Activated CD8-positive, alpha-beta T cell treated with anti-CD3 and anti-CD28 coated beads, Interleukin-2, amount 10 ng/mL, durations not matched to agents 7 days and 5 days (primary cell): ENCODE measurements at places on chromosomes 16 and 17. TPM values are rescaled to one million over a fixed set of nuclear protein-coding genes. Genes with fewer than 3 reads are reported as not detected.

Gene FADS6
- total RNA-seq, result not detected

Gene MT4
- total RNA-seq, result not detected

Gene CACNB1
- total RNA-seq, result 22.1 TPM

Gene SDK2
- total RNA-seq, result 18.4 TPM

Gene TNRC6C
- 33.3 TPM for total RNA-seq

Gene MT1M
- not detected for total RNA-seq

Gene NLRC3
- 92.6 TPM for total RNA-seq

Gene PRR15L
- total RNA-seq, result not detected

DNA sequence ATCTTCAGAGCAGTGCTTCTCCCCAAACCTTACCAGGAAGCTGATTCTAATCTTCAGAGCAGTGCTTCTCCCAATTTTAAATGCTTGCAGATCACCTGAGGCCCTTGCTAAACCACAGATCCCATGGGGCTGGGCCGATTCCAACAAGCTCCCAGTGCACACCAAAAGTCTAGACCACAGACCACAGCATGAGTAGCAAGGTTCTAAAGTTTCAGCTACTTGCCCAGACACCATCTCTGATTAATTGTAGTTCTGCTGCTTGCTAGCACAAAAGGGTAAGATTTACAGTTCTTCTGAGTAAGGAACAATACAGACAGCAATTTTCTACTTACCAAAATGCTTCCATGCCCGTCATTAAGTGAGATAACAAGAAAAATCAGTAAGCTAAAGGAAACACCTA, 12.2 kb downstream of the CLEC3A start:
- H3K4me1 ChIP-seq, result peaks cover 6% of the 10 kb centered on the region
- H3K4me3 ChIP-seq, result no peak overlapping the region
- no peak overlapping the region for H3K27ac ChIP-seq
- DNase-seq, result no peak

- H3K36me3 ChIP-seq, result no peaks in the 10 kb centered on the region
- H3K27ac ChIP-seq, result no peak overlapping the region
- DNase-seq, result no peak
- H3K27me3 ChIP-seq, result no peaks in the 10 kb centered on the region
- H3K4me3 ChIP-seq, result no peak overlapping the region
Observed at GRCh38 chr17:33689725-33690124, 396.6 kb upstream of the ASIC2 start.

GRCh38 chr17:73362697-73363096, 50.9 kb upstream of the CDC42EP4 start:
- no peak for DNase-seq
- H3K4me1 ChIP-seq, result no peaks in the 10 kb centered on the region
- no peaks in the 10 kb centered on the region for H3K27me3 ChIP-seq
- H3K27ac ChIP-seq, result no peak overlapping the region
- no peak overlapping the region for H3K4me3 ChIP-seq

DNA sequence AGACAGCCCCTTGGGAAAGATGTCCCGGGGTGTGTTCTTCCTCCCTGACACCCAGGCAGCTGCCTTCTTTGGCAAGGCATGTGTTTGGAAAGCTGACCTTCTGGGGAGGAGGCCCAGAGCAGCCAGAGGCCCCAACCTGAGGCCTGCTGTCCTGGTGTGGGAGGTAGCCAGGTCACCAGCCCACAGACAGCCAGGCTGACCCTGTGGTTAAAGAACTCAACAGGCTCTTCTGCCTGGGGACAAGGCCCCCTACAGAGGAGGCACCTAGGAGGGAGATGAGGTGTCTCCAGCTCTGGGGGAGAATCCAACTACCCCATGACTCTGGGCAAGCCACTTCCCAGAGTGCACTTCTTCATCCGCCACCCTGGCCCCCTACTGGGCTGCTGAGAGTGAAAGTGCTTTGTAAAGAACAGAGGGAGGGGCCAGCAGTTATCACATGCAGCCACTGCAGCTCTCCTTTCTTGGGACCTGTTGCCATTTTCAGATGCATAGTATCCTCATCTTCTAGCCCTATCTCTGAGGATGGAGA, 13.1 kb upstream of the SREBF1 start:
- H3K4me3 ChIP-seq, result peak overlapping the region; percentile 50
- H3K4me1 ChIP-seq, result peaks cover 84% of the 10 kb centered on the region
- no peaks in the 10 kb centered on the region for H3K27me3 ChIP-seq
- H3K36me3 ChIP-seq, result peaks cover 24% of the 10 kb centered on the region
- DNase-seq, result peak; percentile 91
- peak overlapping the region; percentile 92 for H3K27ac ChIP-seq

- no peak overlapping the region for H3K27ac ChIP-seq
- no peaks in the 10 kb centered on the region for H3K36me3 ChIP-seq
- DNase-seq, result no peak
- H3K27me3 ChIP-seq, result no peaks in the 10 kb centered on the region
Observed at GRCh38 chr17:28204751-28205150, 114.2 kb upstream of the TMEM97 start.

DNA sequence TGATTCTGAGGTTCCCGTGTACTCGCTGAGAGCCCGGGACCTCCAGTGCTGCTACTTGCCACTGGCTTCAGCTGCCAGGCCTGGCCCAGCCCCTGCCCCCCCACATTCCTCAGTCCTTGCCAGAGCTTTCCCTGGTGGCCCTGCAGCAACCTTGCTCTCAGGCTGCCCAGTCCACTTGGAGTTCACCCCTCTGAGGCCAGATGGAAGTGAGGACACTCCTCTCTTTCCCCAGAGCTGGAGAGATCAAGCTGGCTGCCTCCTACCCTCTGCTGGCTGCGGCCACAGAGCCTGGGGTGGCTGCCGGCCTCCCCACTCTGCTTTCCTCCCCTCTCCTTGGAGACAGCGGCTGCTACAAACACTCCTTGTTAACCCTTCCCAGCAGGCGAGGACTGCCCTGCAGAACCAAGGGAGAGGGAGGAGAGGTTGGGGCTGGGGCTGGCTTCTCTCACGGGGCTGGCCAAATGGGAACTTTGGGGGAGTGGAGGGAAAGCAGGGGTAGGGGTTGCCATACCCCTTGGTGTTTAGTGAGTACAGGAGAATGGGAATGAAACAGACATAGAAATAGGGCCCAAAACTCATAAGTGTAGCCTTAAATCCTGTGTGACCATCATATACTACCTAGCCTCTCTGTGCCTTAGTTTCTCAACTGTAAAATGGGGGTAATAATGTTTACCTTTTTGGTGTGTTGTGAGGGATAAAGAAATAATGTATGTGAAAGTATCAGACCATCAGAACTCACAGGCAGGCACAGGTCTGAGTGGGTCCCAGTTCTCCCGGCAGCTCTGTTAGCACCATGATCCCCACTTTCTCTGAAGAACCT, at the start of gene GAS2L2:
GAS2L2 (minus strand) TSS at position 295 of the 820 bp plus-strand sequence. CDS start 389 bp downstream, outside the sequence.
- H3K27me3 ChIP-seq, result peaks cover 29% of the 10 kb centered on the region
- DNase-seq, result no peak
- H3K4me1 ChIP-seq, result peaks cover 9% of the 10 kb centered on the region
- H3K4me3 ChIP-seq, result no peak within 1 kb of the TSS
- no peak within 1 kb of the TSS for H3K27ac ChIP-seq

- peaks cover 4% of the 10 kb centered on the region for H3K4me1 ChIP-seq
- no peak overlapping the region for H3K27ac ChIP-seq
- peaks cover 21% of the 10 kb centered on the region for H3K27me3 ChIP-seq
- no peak for DNase-seq
- H3K36me3 ChIP-seq, result no peaks in the 10 kb centered on the region
- no peak overlapping the region for H3K4me3 ChIP-seq
Observed at GRCh38 chr17:37789771-37790541, 45.1 kb upstream of the HNF1B start.

DNA sequence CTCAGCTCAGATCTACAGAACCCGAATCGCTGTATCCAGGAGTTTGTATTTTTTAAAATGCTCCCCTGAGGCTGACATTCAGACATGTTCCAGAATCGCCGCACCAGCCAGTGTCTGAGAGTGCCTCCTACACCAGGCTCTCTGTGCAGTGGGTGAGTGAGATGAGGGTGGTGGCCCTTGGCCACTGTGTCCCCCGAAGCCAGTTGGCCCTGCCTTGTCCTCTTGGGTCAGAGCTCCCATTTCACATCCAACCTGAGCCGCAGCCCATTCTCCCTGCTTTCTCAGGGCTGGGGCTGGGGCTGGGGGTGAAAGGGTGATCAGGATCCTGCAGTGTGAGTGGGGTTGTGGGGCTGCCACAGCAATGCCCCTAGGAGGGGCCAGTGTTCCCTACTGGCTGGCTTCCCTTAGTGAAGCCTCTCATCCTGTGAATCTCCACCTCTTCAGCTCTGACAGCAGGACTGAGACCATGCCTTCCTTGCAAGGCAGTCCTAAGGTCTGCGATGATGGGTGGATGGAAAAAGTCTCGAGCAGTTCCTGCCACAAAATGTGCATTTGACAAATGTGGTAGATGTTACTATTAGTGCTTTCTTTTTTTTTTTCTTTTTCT, 12.9 kb upstream of the MYCBPAP start:
- peaks cover 4% of the 10 kb centered on the region for H3K27me3 ChIP-seq
- no peaks in the 10 kb centered on the region for H3K4me1 ChIP-seq
- no peak for DNase-seq
- H3K4me3 ChIP-seq, result no peak overlapping the region
- no peaks in the 10 kb centered on the region for H3K36me3 ChIP-seq

DNA sequence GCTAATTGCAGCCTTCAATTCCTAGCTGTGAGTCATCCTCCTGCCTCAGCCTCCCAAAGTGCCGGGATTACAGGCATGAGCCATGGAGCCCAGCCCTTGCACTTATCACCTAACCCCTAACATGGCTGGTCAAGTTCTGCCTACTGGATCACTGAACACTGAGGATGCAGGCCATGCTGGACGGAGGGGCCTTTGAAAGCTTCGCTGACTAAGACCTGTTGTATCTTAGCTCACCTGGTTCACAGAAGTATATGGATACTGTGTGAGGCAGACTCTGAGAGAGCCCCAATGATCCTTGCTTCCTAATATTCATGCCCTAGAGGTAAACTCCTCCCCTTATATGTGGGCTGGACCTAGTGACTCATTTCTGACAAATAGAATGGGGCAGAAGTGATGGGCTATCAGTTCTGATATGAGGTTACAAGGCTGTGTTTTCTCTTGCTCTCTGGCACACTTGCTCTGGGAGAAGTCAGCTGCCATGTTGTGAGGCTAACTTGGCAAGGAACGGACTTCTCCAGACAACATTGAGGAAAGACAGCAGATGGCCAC, 11.7 kb upstream of the TMIGD1 start:
- no peaks in the 10 kb centered on the region for H3K27me3 ChIP-seq
- no peak overlapping the region for H3K27ac ChIP-seq
- no peak overlapping the region for H3K4me3 ChIP-seq
- no peak for DNase-seq
- no peaks in the 10 kb centered on the region for H3K36me3 ChIP-seq

- no peaks in the 10 kb centered on the region for H3K27me3 ChIP-seq
- peak; percentile 87 for DNase-seq
- H3K27ac ChIP-seq, result no peak overlapping the region
- no peaks in the 10 kb centered on the region for H3K36me3 ChIP-seq
- no peak overlapping the region for H3K4me3 ChIP-seq
Observed at GRCh38 chr16:85416228-85417109, 196.7 kb upstream of the GSE1 start.

GRCh38 chr16:68000450-68000849, 1.2 kb upstream of the DPEP2 start:
- H3K4me1 ChIP-seq, result peaks cover 44% of the 10 kb centered on the region
- DNase-seq, result no peak
- peak overlapping the region; percentile 32 for H3K4me3 ChIP-seq

DNA sequence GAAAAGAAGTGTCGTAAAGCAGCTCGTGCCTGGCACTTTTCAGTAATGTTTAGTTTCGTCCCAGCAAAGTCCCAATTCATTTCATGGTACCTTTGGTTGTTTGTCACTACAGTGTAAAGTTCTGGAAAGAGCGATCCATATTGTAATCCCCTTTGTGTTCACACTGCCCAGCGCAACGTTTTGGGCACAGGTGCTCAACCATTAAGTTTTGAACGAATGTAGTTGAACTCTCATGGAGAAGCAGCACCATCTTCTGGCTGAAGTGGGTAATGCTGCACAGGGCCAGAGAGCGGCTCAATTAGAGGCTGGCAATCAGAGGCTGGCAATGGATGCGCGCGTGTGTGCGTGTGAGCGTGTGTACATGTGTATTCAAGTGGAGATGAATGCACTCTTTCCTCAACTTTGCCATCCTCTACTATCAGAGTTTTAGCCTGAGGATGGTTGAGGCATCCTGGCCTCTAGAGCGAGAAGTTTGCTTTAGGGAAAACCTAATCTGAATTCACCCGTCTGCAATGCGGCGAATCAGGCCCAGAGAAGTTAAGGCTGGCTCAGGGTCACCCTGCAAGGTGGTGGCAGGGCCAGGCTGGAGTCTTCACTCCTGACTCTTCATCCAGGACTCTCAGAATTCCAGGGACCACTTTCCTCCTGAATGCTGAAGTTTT, 29.9 kb downstream of the DYNLL2 start:
- no peaks in the 10 kb centered on the region for H3K4me1 ChIP-seq
- no peaks in the 10 kb centered on the region for H3K36me3 ChIP-seq
- H3K27me3 ChIP-seq, result peaks cover 7% of the 10 kb centered on the region
- H3K27ac ChIP-seq, result no peak overlapping the region

- H3K27me3 ChIP-seq, result peaks cover 18% of the 10 kb centered on the region
- no peak for DNase-seq
- H3K27ac ChIP-seq, result no peak overlapping the region
- H3K36me3 ChIP-seq, result no peaks in the 10 kb centered on the region
- H3K4me1 ChIP-seq, result peaks cover 27% of the 10 kb centered on the region
Observed at GRCh38 chr16:57627184-57627871, 1.1 kb upstream of the ADGRG1 start.

DNA sequence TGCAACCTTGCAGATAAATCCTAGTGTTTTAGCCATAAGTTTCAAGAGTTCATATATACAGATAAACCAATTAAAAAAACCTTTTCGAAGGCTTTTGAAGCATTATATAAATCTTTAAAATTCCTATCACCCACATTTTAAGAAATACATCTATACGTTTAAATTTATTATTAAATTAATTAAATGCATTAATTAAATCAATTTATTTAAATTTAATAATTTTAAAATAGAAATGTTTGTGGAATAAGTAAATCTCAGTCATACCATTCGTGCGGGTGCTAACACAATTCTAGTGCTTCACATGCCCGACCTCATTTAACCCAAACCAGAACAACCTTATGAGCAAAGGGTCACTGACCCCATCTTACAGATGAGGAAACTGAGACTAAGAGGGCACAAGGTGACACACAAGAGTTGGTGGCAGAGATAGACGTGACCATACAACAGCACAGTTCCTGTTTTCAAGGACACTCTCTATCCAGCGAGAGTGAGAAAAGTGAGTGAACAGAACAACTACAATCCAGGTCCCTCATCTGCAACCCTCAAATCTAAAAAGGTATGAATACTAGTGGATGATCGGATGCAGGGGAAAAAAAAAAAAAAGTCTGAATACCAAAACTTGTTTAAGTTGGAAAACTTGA, 1.4 kb downstream of the NSMCE1 start:
- H3K27ac ChIP-seq, result peak overlapping the region; percentile 37
- H3K36me3 ChIP-seq, result peaks cover 56% of the 10 kb centered on the region
- no peak for DNase-seq
- no peaks in the 10 kb centered on the region for H3K27me3 ChIP-seq
- peaks cover 80% of the 10 kb centered on the region for H3K4me1 ChIP-seq
